Natural killer cell (primary cell): ENCODE measurements at places on chromosomes 16 and 17. TPM values are rescaled to one million over a fixed set of nuclear protein-coding genes. Genes with fewer than 3 reads are reported as not detected.

GRCh38 chr16:30401768-30402425 lies 5.5 kb upstream of the ZNF771 start:
- no peak for DNase-seq
- H3K4me1 ChIP-seq, result peaks cover 49% of the 10 kb centered on the region
- no peaks in the 10 kb centered on the region for H3K36me3 ChIP-seq
- no peak overlapping the region for H3K4me3 ChIP-seq

DNA sequence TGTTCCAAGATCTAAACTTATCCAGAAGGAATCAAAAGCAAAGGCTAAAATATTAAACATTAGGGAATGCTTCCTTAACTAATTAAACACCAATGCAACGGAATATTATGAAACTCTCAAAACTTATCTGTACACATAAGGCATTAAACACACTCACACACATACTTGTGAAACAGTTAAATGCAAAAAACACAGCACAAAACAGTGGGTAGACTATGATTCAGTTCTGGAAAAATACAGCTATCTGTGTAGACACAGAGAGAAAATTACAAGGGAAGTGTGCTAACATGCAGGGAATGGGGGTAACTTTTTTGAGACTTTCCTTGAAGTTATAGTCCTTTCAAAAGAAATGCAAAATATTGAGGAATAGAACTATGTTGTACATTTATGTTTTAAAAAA lies 36.7 kb upstream of the CCL1 start:
- H3K27ac ChIP-seq, result no peak overlapping the region
- no peak overlapping the region for H3K4me3 ChIP-seq
- DNase-seq, result no peak
- H3K27me3 ChIP-seq, result no peaks in the 10 kb centered on the region
- H3K36me3 ChIP-seq, result no peaks in the 10 kb centered on the region
- peaks cover 2% of the 10 kb centered on the region for H3K4me1 ChIP-seq

DNA sequence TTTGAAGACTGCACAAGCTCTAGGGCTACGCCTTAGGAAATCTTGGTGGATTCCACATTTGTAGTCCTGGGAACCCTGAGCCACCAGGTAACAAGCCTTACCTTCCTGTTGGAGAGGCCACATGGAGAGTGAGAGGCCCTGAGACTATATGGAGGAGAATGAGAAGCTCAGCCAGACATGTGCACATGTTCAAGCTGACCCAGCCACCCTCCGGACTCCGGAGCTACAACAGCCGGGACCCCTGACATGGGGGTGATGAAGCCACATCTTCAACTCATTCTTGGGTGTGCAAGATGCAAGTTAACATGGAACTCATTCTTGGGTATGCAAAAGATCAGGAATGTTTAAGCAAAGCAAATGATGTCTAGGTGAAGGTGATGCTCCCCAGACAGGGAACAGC lies 62.7 kb downstream of the GNA13 start:
- H3K4me1 ChIP-seq, result peaks cover 6% of the 10 kb centered on the region
- H3K27me3 ChIP-seq, result no peaks in the 10 kb centered on the region
- H3K27ac ChIP-seq, result no peak overlapping the region

DNA sequence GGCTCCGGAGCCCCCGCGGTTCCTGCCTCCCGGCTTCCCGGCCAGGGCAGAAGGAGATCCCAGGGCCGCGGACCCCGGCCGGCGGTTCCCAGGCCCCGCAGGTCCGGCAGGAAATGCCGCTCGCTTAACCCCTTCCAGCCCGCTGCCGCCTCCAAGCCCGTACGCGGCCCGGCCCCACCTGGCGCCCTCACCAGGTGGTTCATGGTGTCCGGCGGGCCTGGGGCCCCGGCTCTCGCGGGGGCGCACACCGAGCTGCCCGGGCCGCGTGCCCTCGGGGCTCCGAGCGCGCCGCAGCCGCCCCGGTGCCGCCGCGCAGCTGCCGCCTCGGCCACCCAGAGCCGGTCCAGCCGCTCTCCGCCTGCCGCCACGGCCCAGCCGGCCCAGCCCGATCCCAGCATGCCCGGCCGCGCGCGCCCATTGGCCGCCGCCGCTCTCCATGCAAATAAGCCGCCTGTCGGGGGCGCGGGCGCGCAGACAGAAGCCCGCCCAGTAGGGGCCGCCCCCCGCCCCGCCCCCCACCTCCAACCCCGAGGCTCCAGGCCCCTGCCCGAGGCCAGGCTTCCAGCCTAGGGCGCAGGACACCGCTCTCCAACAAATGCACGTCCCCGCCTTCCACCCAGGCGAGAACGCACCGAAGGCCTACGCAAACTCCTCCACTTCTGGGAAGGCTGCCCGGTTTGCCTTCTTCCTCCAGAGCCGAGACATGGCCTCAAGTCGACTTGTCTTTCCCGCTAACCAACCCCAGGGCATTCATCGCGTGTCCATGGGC lies at the start of gene BCAR1:
Gene BCAR1, minus strand, starts transcription at position 345 of the 769 bp plus-strand sequence. Its CDS starts 142 bp downstream, at position 203.
- no peak for DNase-seq
- peaks cover 27% of the 10 kb centered on the region for H3K27me3 ChIP-seq
- no peak within 1 kb of the TSS for H3K27ac ChIP-seq

The KCNAB3 gene
- 11.7 TPM for total RNA-seq

The DNAI2 gene
- total RNA-seq, result 1.2 TPM
